ENCODE measurements at places on chromosomes 5 and 9.

DNA sequence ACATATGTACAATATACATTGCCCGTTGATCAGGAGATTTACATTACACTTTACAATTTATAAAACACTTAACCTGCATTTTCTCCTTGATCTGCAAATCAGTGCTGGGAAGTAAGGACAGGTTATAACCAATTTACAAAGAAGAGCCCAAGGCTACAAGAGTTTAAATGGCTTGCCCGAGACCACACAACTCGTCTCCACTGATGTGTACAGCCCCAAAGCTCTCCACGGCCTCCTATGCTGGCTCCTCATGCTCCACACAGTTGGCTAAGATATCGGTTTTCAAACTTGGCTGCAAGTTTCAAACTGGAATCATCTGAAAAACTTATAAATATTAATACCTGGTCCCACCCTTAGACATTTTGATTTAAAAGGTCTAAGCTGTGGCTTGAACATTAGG, 10.3 kb downstream of the ACTL7B start:
- no peak for DNase-seq

GRCh38 chr9:14278291-14278721, 35.6 kb downstream of the NFIB start:
- DNase-seq: no peak

GRCh38 chr9:107465467-107466451, 23.8 kb downstream of the KLF4 start:
- peak; percentile 75 for DNase-seq

GRCh38 chr5:4068171-4068570, 472.5 kb downstream of the IRX1 start:
- no peak for DNase-seq

- no peak for DNase-seq
Measured at GRCh38 chr5:167233507-167234220, 1057.8 kb upstream of the WWC1 start.

GRCh38 chr5:15073453-15073852, 201.9 kb upstream of the ANKH start:
- DNase-seq: no peak

DNA sequence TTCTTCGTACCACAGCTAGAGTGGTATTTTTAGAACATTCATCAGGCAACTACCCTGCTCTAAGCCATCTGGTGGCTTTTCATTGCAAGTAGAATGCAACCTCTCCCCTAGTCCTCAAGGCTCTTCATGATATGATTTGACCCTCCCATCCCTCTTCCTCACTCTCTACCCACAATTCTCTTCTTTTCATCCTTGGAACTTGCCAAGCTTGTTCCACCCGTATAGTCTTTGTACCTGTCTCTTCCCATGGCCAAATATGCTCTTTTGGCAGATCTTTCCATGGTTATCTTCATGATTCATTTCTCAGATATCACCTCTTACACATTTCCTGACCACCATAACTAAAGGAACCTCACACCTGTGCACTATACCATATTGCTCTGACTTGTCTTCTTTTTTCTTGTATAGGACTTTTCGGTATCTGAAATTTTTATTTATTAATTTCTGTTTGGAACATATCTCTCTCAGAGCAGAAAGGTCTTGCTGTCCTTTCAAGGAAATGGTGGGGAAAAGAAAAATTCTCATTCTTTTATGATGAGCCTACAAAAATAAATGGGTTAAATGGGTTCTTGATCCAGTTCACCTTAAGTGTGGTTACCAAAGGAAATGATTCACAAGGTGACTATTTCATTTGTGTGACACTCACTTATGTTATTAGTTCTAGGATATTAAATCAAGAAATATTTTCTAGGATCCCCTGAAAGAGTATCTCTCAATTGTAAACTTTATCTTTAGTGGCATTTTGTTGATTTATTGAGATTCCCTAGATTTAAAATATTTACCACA, 3.7 kb upstream of the CD274 start:
- no peak for DNase-seq

- no peak for DNase-seq
Measured at GRCh38 chr9:78821126-78821822, 524.3 kb downstream of the PSAT1 start.

- no peak for DNase-seq
Measured at GRCh38 chr9:26561928-26562327, 330.7 kb downstream of the CAAP1 start.

- no peak for DNase-seq
Measured at GRCh38 chr5:148961261-148962199, 101.3 kb downstream of the SH3TC2 start.

DNA sequence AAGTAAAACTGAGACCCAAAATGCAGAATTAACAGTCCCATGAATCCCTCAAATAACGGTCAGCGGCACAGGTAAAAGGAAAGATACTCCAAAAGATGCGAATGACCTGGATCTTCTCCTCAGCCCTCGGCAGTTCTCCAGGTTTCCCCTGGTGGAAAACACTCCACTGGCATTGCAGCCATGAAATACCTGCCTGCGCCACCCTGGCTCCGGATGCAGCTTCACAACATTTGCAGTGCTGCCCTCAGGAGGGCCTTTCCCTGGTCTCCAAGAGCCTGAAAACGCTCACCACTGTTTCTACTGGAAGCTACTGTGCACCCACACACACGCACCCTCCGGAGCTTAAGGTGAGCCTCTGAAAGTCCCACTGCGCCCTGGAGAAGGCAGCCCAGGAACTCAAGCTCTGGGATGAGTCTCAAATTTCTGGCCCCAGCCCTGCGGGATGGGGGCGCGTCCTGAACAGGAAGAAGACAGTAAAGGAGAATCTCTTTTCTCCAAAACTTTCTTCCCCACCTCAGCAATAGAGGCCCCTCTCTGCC, 612 bp downstream of the UGT3A2 start:
- DNase-seq: no peak

GRCh38 chr5:22965960-22966359, 112.8 kb upstream of the CDH12 start:
- DNase-seq: no peak

DNA sequence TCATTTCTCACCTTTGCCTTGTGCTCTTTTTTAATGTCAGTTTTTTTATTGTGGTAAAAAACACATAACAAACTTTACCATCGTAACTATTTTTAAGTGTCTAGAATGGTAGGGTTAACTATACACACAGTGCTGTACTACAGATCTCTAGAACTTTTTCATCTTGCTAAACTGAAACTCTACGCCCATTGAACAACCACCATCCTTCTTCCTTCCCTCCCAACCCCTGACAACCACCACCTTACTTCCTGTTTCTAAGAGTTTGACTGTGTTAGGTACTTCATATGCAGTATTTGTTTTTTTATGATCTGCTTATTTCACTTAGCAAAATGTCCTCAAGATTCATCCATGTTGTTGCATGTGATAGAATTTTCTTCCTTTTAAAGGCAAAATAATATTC, 54.9 kb downstream of the PSAT1 start:
- no peak for DNase-seq

- DNase-seq: no peak
Measured at GRCh38 chr5:133429046-133429445, 183.3 kb downstream of the FSTL4 start.

DNA sequence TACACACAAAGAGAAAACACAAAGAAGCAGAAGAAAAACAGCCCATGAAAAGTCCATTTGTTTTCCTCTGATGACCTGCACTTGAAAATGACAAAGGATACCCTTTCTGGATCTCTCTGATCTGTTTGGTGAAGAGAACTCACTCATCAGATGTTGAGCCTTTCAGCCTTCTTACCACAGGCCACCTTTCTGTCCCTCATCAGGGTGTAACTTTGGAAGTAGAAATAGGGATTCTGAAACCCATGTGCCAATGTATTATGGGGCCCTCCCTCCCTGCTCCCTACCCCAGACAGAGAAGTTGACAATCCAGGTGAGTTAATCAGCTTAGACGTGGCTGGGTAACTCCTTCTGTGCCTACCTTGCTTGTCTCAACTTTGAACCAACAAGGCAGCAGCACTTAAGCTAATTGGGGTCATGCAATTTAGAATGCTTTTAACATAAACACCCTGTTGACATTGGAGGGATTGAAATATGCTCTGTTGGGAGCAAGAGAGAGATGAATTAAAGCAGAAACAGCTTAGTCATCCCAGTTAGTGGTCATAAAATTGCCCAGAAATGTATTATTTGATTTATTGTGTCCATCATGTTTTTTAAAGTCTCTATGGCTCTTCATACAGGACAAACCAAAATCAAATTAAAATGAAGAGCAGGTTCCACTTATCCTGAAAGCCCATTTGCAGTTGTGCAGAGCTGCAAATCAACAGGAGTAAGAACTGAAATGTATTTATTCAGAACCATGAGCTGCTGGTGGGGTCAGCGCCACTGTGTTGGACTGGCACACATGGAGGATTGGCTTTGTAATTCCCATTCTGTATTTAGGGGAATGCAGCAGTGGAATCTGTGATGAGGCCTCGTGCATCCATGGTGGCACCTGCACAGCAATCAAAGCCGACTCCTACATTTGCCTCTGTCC, 132.0 kb downstream of the LIFR start:
- no peak for DNase-seq

DNA sequence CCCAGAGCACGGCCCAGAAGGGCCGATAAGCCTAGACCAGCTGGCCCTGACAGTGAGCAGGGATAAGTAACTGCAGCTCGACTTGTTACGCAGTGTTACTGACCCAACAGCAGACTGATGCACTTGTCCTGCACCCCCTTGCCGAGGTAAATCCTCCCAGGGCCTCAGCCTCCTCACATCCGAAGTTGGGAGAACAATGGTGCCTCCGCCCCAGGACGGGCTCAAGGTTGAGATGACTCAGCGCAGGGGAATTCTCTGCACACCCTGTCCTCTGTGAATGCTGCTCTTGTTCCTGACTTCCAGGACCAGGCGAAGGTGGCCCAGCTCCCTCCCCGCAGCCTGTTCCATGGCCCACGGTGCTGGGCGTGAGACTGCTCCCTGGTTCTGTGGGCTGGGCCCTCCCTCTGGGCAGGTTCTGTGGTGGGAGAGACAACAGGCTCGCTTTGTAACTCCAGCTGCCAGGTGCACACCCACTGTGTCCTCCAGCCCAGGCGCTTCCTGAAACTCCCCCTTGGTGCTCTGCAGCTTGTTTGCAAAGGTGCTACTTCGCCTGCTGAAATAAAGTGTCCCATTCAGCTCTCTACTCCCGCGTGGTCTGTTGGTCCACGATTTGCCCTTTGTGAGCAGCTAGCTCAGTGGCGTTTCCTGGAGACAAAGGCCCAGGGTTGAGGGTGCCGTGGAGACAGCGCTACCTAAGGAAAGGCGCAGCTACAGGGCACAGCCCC, 40.1 kb upstream of the SLC6A19 start:
- peak; percentile 65 for DNase-seq

DNA sequence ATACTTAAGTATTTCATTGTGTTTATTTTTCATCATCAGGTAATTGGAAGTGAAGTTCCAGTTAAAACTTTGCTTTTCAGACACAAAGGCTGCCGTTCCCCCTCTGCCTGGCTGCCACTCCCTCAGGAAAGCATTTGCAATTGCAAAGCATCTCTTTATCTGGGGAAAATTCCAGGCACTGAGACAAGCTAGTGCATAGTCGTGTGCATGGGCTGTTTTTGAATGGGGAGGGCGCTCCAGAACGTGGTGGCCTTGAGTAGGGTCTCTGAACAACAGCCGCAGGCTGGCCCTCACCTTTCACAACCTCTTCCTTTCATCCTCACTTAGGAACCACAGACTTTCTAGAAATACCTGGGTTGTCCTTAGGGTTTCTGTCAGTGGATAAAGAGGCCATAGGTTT, 285.1 kb upstream of the ADAMTS16 start:
- DNase-seq: no peak

- DNase-seq: no peak
Measured at GRCh38 chr5:39760385-39761198, 335.8 kb upstream of the DAB2 start.

GRCh38 chr5:138438724-138439476, at the start of gene REEP2:
TSS of gene REEP2 (plus strand) at chr5:138439057. CDS start at chr5:138439209, 152 bp downstream.
- DNase-seq: peak; percentile 25

DNA sequence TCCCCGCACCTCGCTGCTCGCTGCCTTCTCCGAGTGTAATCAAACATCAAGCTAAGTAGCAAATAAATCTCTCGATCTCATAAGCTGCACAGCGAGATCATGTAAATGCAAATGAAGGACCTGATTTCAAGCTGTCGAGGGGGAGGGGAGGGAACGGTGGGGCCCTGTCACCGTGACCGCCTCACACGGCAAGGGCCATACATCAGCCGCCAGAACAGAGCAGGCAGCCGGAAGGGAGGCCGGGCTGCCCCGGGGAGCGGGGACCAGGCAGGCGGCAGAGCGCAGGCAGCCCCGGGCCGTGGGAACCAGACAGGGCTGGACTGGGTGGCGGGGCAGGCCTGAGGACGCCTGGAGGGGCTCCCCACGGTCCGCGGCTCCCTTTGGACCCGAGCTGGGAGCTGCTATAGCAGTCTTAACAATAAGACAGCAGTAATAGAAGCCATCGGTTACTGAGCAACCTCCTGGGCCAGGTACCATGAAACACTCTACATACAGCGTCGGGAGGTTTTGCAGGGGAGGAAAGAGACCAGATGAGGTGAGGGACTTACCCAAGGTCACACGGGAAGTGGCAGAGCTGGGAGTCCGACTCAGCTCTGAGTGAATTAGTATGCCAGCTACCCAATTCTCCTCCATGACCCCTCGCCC, 76.8 kb downstream of the CFAP77 start:
- no peak for DNase-seq

DNA sequence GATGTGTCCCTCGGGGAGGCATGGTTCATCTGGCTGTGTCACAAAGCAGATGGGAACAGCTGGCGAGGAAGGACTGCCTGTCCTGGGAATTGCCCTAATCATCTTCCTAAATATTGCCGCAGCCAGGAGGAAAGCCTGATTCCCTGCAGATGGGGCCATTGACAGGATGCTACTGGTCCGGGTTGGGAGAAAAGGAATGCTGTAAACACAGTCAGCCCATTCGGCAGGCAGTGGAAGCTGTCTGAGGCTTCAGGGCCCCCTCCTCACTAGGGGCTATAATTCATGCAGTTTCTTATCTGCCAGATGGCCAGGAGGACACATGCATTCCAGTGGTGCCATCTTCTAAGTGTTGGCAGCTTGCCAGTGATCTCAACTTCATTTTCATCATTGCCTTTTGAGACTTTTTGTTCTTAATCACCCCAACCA, 110.3 kb downstream of the KCNIP1 start:
- DNase-seq: no peak

GRCh38 chr5:72397836-72398235, 77.7 kb downstream of the PTCD2 start:
- DNase-seq: no peak

DNA sequence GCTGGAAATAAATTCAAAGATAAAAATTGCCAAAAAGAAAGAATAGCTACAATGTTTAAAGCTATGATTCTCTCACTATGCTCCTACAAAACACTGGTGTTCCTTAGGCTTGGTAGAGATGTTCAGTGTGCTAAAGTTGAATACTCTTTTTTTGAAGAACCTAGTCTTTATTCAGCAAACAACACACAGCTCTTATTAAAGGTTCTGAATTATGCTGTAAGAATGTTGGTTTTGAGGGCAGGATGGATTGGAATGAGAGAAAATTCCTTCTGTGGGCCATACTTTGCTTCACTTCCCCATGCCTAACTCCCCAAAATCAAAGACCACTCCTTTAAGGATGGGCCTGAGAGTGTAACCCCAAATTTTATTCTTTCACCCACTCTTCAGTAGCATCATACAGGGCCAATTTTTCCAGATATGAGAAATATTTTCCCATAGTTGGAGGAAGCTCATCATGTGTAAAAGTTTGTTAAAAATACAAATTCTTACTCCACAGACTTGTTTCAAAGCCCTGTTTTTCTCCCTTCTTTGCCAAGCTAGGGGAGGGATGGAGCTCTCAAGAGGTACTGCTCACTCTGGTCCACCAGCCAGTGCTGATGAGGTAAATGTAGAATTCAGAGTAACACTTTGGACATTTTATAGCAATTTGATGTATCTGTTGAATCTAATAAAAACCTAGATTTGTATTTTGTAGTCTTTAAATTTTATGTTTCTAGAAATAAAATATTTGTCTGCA, 99.3 kb downstream of the GDNF start:
- DNase-seq: no peak

GRCh38 chr9:70054521-70054920, 10.9 kb downstream of the MAMDC2 start:
- no peak for DNase-seq
